ENCODE measurements at places on chromosomes 16 and 17.

- DNase-seq = no peak
Observed at GRCh38 chr17:80901319-80901718, 90.3 kb upstream of the CHMP6 start.

DNA sequence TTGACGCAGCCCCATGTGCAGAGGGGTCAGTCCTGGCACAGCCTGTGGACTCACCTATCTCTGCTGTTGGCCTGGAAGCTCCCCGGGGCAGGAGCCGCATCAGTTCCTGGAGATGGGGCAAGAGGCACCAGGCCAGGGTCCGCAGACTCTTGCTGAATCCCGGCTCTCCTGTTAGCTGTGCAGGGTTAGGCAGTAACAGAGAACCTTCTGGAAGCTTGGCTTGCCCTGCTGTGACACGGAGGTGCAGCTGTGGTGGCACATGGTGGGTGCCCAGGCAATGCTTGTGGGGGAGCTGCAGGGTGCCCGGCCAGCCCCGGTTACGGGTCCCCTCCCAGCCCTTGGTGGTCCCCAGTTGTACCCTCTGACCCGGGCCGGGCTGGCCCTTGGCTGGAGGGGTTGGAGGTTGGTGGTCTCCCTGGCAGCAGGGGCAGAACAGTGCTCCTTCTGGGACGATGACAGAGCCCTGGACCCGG lies 26.0 kb upstream of the ZNF469 start:
- DNase-seq = no peak

DNA sequence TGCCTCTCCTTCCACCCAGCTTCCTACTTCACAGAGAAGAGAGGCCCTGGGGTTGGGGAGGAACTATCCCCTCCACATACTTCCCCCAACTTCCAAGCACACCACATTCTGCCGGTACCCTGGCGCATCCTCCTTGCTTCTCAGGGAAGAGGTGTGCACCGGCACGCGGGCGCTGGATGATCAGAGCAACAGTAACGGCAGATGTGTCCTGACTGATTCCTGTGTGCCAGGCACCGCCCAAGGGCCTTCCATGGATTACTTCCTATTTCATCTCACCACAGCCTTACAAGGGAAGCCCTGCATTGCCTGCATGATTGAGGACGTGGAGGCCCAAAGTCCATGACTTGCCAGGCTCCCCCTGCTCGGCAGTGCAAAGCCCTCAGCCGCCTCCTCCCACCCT lies 21.1 kb upstream of the MLKL start:
- DNase-seq = no peak

DNA sequence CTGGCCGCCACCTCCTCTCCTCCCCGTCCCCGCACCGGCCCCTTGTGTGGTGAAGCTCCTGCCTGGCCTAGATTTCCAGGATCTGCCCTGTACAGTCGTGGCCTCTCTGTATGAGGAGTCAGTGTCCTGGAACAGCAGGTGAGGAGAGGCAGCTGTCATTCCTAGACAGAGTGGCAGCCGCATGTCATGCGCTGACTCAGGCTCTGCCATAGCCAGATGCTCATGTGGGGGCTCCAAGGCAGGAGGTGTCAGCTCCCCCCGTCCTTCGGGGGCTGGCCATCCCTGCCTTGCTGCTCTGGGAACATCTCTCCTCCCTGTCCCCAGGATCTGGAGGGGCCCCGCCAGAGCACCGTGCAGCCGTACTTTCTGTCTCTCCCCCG lies 60.4 kb downstream of the BAIAP2 start:
- DNase-seq = no peak

- DNase-seq = no peak
Observed at GRCh38 chr17:12507026-12507595, 158.6 kb upstream of the MYOCD start.

DNA sequence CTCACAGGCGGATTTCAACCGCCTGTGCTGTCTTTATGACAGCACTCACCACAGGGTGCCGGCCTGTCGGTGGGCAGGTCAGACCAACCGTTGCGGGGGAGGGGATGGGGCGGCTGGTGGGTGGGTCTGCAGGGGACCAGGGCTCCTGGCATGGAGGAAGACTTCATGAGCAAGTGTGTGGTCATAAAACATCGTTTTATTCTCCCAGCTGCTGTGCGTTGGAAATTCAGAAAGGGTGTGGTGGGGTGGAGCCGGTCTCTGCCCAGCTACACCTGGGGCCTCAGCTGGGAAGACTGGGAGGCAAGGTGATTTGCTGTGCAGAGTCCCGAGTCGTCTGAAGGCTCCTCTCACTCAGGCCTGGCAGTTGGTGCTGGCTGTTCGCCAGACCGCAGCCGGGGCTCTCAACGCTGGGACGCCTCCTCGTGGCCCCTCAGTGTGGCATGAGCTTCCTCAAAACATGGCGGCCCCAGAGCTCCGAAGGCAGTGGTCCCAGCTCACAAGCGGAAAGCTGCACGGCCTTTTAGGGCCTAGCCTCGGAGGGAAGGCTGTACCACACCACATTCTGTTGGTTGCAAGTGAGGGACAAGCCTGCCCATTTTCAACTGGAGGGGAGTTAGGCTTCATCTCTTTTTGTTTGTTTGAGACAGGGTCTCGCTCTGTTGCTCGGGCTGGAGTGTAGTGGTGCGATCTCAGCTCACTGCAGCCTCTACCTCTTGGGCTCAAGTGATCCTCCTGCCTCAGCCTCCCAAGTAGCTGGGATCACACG lies 45.8 kb upstream of the GSE1 start:
- no peak for DNase-seq

DNA sequence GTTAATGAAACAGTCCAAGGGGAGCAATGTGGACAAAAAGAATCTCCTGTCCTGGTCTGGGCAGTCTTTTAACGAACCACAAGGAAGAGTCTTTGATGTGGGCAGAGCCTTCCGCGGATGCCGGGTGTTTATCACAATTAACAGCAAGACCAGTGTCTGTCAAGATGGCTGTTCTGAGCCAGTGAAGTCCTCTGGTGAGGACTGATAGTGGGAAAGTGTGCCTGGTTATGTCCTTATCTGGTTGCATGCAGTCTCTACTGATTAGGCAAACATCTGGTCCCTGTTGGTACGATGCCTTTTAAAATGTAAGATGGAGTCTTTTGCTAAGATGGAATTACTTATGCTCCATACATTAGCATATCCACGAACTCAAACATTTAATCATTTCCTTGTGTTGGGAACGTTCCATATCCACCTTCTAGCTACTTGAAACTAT lies 88.5 kb downstream of the ZNF18 start:
- DNase-seq = no peak

DNA sequence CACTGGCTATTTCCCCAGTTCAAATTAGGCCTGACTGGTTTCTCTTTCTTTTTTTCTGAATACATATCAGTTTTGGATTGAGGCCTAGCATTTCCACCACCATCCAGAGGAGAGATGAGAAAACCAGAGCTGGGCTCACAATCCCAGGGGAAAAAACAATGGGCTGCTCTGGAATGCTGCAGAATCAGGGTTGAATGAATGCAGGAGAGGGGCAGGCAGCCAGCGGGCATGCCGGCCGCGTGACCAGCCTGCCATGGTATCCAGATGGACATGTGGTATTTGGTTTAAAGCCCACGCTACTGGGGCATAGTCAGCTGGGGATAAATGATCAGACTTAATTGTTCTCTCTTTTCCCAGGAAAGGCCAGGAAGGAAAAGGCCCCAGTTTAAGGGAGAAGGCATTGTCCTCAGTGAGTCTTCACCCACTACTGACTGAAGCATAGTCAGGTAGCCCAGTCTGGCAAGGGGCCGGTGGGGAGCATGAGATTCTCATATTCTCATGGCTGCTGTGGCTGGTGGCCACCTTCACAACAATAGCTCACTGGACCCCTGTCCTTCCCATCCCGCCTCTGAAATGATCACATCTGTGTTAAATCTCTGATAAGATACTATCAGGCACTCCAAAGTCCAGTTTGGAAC lies 38.7 kb upstream of the RHOT1 start:
- no peak for DNase-seq

DNA sequence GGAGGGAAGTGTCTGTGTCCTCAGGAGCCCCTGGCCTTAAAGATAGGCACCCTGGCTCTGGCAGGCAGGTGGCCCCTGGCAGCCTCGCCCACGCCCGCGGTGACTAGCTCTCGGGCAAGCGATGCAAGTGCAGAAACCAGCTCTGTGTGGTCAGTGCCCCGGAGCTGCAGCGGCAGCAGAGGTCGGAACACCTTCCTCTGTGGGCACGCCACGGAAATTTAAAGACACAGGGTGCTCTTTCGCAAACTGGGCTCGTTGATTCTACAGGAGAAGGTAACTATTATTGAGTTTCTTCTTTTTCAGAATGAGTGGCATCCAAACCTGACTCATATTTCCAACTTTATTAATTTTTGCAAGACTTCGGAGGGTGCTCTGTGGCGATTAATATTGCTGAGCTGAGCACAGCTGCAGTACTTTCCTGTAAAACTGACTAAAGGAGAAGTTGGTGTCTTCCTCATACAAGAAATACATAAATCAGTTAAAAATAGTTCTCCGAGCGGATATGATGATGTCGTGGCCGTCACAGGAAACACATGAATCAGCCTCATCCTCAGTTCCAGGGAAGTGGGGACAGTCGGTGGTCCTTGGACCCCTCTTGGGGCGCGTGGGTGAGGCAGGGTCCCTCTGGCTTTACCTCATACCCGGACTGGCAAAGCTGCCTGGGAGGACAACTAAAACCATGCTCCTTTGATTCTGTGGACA lies 120.2 kb downstream of the METRNL start:
- DNase-seq = peak; percentile 5

GRCh38 chr17:42333053-42333452 lies 44.8 kb downstream of the STAT5A start:
- no peak for DNase-seq

DNA sequence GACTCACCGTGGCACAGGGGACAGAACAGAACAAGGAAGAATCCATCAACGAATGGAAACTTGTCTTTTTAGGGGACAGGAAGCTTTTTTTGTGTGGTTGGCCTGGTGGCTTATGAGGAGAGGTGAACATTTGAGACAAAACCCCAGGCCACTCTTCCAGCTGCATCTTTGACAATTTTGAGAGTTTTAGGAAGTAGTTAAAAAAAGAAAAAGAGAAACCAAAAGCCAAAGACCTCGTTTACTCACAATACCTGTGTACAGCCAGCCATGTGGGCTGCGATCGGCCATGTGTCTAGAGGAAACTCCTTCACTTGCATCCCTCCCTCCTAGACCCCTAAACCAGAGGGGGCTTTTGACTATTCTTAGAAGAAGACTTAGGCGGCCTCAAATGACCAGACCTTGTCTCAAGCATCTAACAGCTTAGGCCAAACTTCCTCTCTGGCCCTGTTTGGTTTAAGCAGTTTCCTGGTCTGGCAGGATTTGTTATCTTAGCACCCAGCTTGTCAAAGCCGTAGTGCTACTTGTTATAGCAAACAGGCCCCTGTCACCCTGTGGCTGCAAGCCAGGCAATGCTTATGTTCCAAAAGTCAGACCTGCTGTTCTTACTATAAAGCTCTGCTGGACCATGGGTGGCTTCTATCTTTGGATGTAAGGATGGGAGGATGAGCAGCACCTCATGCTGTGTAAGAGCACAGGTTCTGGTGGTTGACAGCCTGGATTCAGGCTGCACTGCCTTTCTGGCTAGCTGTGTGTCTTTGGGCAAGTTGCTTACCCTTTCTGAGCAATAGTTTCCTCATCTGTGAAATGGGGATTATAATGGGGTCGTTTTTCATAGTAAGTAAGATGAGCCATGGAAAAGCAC lies 17.7 kb downstream of the KSR1 start:
- DNase-seq = no peak

DNA sequence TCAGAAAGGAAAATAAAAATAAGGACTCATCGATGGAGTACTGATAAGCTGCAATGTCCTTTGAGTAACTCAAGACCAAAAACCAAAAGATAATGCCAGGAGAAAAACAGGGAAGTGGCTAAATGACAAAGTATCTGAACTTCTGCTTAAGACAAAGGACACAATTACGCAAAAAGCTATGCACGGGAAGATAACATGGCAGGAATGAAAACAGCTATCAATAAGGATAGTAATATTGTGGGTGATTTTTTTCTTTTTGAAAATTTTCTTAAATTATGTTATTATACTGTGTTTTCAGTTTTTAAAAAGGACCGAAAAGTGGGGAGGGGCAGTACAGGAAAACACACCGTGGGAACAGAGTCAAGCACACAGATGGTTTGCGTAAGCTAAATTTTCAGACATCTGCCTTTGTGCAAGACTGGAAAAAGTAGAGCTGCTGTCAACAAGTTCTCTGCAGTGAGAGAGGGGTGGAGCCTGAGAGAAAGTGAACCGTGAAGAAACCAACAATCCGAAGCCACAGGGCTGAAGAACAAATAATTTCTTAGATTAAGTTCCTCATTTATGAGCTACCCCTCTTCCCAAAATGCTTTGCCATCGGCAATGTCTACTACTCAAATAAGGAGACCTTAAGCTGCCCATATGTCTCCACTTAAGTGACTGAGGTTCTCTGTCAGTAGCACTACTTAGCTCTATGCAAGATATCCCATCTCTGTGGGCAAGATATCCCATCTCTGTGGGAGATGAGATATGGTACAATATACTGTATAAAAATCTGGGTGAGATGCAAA lies 99.9 kb upstream of the CORO6 start:
- DNase-seq = no peak

GRCh38 chr16:3745751-3746355 lies 28.5 kb upstream of the TRAP1 start:
- DNase-seq = no peak

GRCh38 chr16:23871924-23872323 lies 36.1 kb downstream of the PRKCB start:
- DNase-seq = no peak
